A549 treated with AZD2906 at 1 μM for 4 hours (cell line): ENCODE measurements at places on chromosomes 4 and X. TPM values are rescaled to one million over a fixed set of nuclear protein-coding genes. Genes with fewer than 3 reads are reported as not detected.

Gene GPR50
- total RNA-seq: 0.11 to 0.40 TPM (median 0.20 TPM) in 5 replicates

Gene SPIN2A
- total RNA-seq: 0.09 to 0.15 TPM (median 0.11 TPM) in 5 replicates

Gene S100P
- total RNA-seq: 81.1 to 187 TPM (median 178 TPM) in 5 replicates

Gene LYAR
- total RNA-seq: 25.6 to 30.7 TPM (median 26.1 TPM) in 5 replicates

Gene EOLA2
- 52.9 to 61.6 TPM (median 58.5 TPM) in 5 replicates for total RNA-seq

Gene SLC10A6
- not detected in 5 replicates for total RNA-seq

Gene RNF175
- total RNA-seq: 0.10 TPM in 1 of 5 replicates, not detected in the others

Gene N4BP2
- total RNA-seq: 2.0 to 4.1 TPM (median 2.6 TPM) in 5 replicates

Gene PAK3
- 0.03 TPM in 1 of 5 replicates, not detected in the others for total RNA-seq

Gene STARD8
- 1.0 to 1.8 TPM (median 1.5 TPM) in 5 replicates for total RNA-seq

Gene HSD17B10
- 165 to 197 TPM (median 193 TPM) in 5 replicates for total RNA-seq

Gene PROM1
- total RNA-seq: 0.33 to 0.61 TPM (median 0.54 TPM) in 5 replicates

Gene NEUROG2
- total RNA-seq: 0.03 TPM in 1 of 5 replicates, not detected in the others

Gene F9
- not detected in 5 replicates for total RNA-seq

Gene RRH
- 0.06 to 0.14 TPM (median 0.11 TPM) in 3 of 5 replicates, not detected in the others for total RNA-seq

Gene SHROOM4
- total RNA-seq: not detected in 5 replicates

Gene TRIM75
- total RNA-seq: not detected in 5 replicates

Gene MAGEA3
- total RNA-seq: 2.0 to 5.2 TPM (median 3.1 TPM) in 5 replicates

Gene GLUD2
- total RNA-seq: 2.0 to 2.4 TPM (median 2.3 TPM) in 5 replicates

Gene AMTN
- total RNA-seq: 0.08 to 0.15 TPM in 2 of 5 replicates, not detected in the others

Gene SLC2A9
- 0.34 to 0.66 TPM (median 0.38 TPM) in 5 replicates for total RNA-seq

Gene PRDM8
- total RNA-seq: 0.13 to 0.38 TPM (median 0.27 TPM) in 5 replicates

Gene GUCY1A1
- total RNA-seq: not detected in 5 replicates

Gene PLAC8
- 0.63 to 1.2 TPM (median 0.93 TPM) in 5 replicates for total RNA-seq

Gene MAGEA11
- total RNA-seq: not detected in 5 replicates

Gene HEPH
- total RNA-seq: not detected in 5 replicates

Gene GPR34
- 0.05 to 0.14 TPM (median 0.07 TPM) in 3 of 5 replicates, not detected in the others for total RNA-seq

Gene PPP2R2C
- total RNA-seq: 31.8 to 37.4 TPM (median 36.1 TPM) in 5 replicates

Gene ESX1
- total RNA-seq: 0.05 to 0.15 TPM (median 0.09 TPM) in 3 of 5 replicates, not detected in the others

Gene TMPRSS11F
- total RNA-seq: not detected in 5 replicates

Gene STX18
- total RNA-seq: 18.9 to 27.9 TPM (median 20.1 TPM) in 5 replicates

Gene ATP7A
- total RNA-seq: 3.0 to 4.1 TPM (median 3.5 TPM) in 5 replicates

Gene CT45A5
- 0.08 to 0.13 TPM (median 0.09 TPM) in 3 of 5 replicates, not detected in the others for total RNA-seq

Gene TLR3
- 0.15 to 0.50 TPM (median 0.32 TPM) in 5 replicates for total RNA-seq

Gene PRRG1
- total RNA-seq: 4.3 to 6.8 TPM (median 5.5 TPM) in 5 replicates

Gene NLRP2B
- total RNA-seq: not detected in 5 replicates

Gene REELD1
- total RNA-seq: not detected in 5 replicates

Gene NMU
- 0.42 to 0.92 TPM (median 0.55 TPM) in 5 replicates for total RNA-seq

Gene DCUN1D4
- 12.7 to 15.9 TPM (median 15.8 TPM) in 5 replicates for total RNA-seq
